Skin of body (tissue), 3 donors: ENCODE measurements at places on chromosomes 1 and 21.

- no peak for DNase-seq
Observed at GRCh38 chr1:179857009-179857408, 20.6 kb downstream of the TOR1AIP2 start.

DNA sequence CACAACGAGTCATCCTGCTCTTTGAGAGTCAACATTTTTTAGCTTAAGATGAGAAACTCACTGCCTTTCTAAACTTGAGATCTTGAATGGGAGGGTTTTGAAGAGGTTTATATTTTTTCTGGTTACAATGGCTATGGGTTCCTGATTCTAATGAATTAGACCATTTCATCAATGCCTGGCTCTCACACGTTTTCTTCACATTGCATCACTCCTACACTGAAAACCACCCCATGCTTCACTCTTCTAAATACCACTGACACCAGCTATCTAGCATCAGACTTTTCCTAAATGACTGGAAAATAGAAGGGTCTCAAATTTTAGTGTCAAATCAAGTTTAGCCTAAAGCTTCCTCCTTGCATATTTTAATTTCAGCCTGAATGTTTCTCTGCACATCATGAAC is 606.1 kb upstream of the USP24 start:
- DNase-seq, result no peak

GRCh38 chr1:108665067-108665466 is 4.2 kb upstream of the HENMT1 start:
- no peak for DNase-seq

- peak; percentile 58 for DNase-seq
Observed at GRCh38 chr1:159924025-159924790, 1.1 kb downstream of the TAGLN2 start.

DNA sequence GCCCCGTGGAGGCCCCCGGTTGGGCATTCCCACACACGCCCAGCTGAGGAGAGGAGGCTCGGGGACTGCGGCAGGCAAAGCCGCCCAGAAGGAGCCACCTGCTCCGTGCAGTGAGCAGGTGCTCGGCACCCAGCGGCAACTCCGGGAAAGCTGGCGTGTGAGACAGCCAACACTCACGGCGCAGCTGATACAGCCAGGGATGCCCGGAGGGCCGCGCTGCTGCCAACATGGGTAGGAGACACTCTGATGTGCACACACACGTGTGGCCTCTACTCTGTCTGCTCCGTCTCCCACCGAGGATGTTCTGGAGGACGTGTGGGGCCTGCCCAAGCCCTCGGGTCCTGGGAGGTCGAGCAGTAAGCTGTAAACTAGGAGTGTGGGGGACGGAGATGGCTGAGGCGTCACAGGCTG is 12.9 kb downstream of the MORN1 start:
- DNase-seq, result no peak

GRCh38 chr1:108646648-108647269 is 14.1 kb downstream of the HENMT1 start:
- peak; percentile 28 for DNase-seq

GRCh38 chr1:184947497-184948256 is 26.6 kb downstream of the NIBAN1 start:
- DNase-seq, result no peak
